ENCODE measurements at places on chromosomes 7 and 10.

DNA sequence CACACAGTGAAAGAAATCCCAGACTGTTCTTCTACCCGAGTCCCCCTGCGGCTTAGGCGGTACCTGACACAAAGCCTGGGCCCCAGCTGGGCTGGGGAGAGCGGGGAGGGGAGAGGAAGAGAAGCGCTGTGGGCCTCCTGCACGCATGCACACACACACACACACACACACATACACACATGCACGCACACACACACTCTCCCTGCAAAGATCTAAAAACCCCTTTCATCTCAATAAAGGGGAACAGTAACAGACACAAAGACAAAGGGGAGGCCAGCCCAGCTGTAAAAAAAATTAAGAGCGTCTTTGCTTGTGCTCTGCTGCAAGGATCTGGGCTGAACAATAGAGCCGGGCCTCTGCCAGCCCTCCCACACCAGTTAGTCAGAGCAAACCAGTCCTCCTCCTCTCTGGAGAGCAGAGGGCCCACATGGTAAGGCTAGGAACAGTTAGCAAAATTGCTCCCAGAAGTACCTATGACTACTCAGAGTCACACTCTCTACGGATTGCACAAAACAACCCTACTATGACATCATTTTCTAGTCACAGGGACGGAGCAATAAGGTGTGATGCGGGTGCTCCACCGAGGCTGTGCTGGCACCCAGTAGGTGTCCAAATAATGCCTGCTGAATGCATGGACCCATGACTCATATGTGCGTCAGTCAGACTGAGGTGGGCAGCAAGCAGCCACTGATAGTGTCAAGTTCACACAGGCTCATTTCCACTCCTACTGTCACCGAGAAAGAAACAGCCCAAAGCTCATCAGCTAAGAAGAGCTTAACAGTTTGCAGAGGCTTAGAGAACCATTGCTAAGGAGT is 9.2 kb downstream of the ITPRIP start:
- peak; percentile 76 for DNase-seq

DNA sequence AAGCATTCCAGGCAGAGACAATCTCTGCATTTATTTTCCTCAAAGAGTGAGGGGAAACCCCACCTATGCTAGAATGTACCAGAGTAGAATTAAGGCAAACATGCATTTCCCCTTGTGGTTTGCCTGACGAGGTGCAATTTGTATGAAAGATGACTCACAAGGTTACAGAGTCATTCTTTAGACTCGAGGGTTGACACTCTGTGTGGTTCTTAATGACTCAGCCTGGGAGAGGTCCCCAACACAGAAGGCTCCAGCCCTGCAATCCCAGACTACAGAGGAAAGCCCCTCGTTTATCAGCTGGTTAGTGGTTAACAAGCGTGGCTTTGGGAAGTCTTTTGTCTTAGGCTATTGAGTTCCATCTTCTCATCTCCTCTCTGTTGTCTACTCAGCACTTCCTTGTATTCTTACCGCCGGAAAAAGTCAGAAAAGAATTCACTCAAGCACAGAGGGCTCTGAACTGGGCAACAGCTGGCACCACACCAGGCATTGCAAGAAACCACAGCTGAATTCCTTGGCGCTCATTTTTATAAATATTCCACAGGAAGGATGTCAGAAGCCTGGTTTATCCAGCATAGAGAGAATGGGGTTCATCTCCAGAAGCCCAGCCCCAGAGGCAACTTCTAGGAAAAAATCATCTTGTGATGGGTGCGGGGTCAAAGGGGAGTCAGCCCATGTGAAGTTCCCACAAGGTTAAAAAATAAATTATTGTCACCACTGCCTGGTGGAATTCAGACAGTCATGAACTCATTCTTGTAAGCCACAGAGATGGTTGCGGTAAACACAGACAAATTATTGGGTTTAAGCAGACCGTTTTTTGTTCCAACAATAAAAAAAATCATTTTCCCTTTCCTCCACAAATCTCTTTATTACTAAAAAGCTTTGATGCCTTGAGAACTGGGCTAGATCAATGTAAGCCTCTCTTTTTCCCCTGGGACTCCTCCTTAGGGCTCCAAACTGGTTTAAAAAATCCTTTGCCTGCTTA is 24.5 kb upstream of the SVIL start:
- DNase-seq: peak; percentile 84

GRCh38 chr10:23379686-23380085 is 35.1 kb upstream of the C10orf67 start:
- DNase-seq: no peak

DNA sequence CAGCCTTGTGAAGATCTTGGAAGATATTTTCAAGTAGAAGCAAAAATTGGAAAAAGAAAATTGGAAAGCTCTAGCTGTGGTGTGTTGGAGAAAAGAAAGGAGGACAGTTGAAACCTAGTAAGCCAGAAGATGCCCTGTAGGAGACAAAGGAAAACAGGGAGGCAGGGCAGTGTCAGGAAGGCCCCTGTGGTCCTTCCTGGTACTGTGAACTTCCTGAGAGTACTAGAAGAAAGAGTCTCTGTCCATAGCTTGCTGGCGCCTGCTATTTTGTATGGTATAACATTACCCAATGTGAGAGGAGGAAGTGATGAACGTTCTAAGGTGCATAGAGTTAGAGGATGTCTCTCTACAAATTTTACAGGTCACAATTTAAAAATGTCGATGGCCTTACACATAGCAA is 183.1 kb downstream of the CTTNBP2 start:
- DNase-seq: no peak

DNA sequence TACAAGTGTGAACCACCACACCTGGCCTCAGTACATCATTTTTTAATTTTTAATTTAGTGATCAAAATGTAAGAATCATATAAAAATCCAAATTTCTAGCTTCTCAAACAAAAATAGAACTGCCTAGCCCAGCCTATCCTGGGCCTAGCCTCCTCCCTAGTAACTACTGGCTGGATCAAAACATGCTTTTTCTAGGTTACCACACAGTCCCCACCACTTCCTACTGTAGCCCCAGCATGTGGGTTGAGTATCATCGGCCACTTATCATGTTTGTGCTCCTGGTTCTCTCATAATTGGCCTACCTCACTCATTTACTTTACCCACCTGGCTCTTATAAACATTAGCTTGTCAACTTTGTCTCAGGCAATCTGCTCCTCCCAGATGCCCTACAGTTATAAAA is 52.9 kb downstream of the DNAJC12 start:
- peak; percentile 41 for DNase-seq

DNA sequence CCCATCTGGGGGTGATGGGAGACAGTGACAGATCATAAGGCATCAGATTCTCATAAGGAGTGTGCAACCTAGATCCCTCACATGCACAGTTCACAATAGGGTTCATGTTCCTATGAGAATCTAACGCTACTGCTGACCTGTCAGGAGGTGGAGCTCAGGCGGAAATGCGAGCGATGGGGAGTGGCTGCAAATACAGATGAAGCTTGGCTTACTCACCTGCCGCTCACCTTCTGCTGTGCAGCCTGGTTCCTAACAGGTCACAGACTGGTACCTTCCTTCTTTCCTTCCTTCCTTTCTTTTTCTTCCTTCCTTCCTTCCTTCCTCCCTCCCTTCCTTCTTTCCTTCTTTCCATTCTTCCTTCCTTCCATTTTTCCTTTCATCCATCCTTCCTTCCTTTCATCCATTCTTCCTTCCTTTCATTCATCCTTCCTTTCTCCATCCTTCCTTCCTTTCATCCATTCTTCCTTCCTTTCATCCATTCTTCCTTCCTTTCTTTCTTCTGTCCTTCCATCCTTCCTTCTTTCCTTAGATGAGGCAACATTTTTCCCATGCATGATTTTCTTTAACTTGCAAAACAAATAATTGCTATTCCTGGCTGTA is 370.0 kb upstream of the AUTS2 start:
- DNase-seq: no peak
